ENCODE measurements at places on chromosomes 5 and 9.

- no peak for DNase-seq
These were observed 74.0 kb upstream of the SLC25A51 start for GRCh38 chr9:37977851-37978480.

- DNase-seq: no peak
These were observed 33.5 kb upstream of the ZSWIM6 start for GRCh38 chr5:61298580-61298979.

- no peak for DNase-seq
These were observed 44.0 kb downstream of the FANCC start for GRCh38 chr9:95273369-95274022.

GRCh38 chr5:113152380-113152740 lies 175.8 kb downstream of the DCP2 start:
- DNase-seq: no peak

- no peak for DNase-seq
These were observed 8.8 kb upstream of the BOD1 start for GRCh38 chr5:173625261-173625660.

- DNase-seq: no peak
These were observed 31.0 kb downstream of the TNFAIP8 start for GRCh38 chr5:119386596-119387344.

DNA sequence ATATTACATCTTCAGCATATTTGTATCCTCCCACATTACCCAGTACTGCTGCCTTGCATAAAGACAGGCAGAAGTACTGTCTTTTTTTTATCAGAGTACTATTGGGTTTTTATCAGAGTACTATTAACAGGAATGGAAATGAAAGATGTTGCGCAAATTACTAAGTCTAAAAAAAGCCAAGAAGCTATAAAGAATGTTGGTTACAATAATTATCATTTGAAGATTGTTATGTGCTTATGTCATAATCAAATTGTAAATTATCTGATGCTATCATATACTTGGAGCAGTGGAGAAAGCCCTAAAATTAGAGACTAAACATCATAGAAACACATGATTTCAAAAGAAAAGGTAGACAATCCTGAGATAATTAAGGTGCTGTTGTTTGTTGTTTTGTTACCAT lies 188.8 kb downstream of the CCDC192 start:
- no peak for DNase-seq

DNA sequence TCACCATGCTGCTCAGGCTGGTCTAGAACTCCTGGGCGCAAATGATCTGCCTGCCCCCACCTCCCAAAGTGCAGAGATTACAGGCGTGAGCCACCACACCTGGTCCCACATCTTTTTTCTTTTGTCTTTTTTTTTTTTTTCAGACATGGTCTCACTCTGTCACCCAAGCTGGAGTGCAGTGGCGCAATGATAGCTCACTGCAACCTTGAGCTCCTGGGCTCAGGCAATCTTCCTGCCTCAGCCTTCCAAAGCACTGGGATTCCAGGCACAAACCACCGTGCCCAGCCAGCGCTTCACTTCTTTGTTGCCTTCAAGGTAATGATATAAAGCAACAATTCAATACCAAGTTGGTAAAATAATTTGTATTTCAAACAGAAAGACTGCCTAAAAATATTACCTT lies 78.8 kb downstream of the USP20 start:
- no peak for DNase-seq

- no peak for DNase-seq
These were observed 134.0 kb upstream of the MAP3K1 start for GRCh38 chr5:56681346-56681745.
